HCT116 (cell line): ENCODE measurements at places on chromosomes 1 and 21. TPM values are rescaled to one million over a fixed set of nuclear protein-coding genes. Genes with fewer than 3 reads are reported as not detected.

Gene FCRL6
- total RNA-seq, result not detected

DNA sequence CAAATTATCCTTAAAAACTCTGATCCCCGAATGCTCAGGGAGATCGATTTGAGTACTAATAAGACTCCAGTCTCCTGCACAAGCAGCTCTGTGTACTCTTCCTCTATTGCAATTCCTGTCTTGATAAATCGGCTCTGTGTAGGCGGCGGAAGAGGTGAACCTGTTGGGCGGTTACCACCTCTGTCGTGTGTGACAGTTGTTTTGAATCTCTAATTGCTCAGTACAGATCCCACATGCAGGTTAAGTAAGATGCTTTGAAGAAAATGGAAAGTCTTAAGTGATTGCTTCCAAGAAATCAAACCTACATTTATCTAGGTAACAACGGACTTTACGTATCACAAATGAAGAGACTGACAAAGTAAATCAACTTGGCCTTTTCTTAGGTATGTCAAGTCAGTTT lies 35.5 kb downstream of the COA6 start:
- no peak for DNase-seq

DNA sequence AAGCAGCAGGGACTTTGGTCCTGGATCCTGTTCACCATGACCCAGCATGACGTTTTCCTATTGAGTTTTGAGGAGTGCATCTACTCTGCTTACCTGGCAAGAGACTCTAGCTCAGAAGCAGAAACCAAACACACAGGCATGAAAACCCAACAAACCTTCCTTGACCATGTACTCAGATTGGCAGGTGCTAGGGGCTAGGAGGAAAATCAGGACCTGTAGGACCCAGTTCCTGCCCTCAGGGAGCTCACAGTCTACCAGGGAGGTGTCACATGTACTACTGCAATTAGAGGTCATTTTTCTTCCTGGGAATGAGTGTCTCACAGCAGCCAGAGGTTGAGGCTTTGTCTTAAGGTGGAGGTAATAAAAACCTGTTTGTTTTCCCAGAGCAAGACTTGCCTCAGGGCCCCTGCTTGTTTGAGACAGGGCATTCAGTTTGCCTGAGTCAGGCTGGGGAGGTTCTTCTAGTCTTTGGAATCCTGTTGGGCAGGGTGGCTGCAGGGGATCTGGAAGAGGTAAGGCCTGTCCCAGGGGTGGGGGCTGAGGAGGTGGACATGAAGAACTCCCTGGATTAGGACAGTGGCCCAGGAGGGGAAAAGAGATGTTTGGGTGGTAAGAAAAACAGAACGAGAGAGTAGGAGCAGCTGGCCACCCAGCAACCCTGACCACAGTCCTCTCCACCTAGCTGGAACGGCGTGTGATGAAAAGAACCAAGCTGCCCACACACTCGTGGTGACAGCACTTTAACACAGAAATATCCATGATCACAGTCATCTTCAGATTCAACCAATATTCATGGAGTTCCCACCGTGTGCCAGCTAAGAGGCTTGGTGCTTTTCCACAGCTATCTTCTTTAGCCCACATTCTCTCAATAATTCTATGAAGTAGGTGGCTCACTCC lies 30.8 kb downstream of the IER5 start:
- DNase-seq, result peak; percentile 57

- no peak for DNase-seq
Observed at GRCh38 chr1:177133977-177134538, 30.5 kb downstream of the ASTN1 start.

DNA sequence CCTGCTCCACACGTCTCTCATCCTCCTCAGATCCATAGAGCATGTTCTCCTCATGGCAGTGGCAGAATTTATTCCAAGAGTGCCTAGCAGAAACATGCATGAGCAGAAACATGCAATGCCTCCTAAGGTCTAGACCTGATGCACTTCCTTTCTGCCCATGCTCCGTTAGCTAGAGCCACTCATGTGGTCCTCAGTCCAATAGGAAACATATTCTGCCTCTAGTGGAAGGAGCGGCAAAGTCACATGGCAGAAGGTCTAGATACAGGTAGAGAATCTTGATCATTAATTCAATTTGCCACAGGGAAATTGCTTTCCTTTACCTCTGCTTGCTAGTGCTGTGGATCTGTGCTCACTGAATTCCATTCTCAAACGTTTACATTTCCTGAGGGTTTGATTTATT lies 130.4 kb downstream of the KIF26B start:
- DNase-seq, result no peak

DNA sequence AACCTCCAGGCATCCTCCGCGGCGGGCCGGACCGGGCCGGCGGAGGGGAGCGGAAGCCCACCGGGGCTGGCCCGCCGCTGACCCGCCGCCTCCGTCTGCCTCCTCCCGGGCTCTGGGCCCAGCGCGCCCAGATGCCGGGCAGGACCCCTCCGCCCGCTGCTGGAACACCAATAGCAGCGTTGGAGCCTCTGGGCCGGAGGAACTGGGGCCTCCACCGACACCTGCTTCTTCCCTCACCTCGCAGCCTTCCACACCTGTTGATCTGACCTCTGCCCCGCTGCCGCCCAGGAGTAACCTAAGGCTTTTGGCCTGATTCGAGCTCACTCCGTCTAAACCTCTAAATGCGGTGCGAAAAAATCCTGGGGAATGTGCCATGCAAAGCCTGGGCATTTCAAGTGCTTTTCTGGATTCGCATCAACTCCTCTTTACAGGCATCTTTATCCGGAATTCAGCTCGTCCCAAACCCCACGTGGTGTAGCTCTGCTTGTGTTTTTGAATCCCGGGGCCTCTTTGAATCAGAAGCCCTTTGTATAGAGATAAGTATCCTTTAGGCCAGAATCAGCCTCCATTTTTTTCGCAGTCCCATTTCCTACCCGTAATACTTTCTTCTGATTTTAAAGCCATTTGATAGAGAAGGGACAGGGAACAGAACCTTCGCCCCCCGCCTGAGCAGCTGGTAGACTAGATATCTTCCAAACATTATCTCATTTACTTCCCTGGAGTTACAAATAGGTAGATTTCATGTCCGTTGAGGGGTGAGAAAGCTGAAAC lies 680 bp upstream of the CNN3 start:
- no peak for DNase-seq

GRCh38 chr21:33747420-33747819 lies 105.1 kb downstream of the ITSN1 start:
- no peak for DNase-seq

Gene MYOM3
- total RNA-seq, result 7.9 TPM

DNA sequence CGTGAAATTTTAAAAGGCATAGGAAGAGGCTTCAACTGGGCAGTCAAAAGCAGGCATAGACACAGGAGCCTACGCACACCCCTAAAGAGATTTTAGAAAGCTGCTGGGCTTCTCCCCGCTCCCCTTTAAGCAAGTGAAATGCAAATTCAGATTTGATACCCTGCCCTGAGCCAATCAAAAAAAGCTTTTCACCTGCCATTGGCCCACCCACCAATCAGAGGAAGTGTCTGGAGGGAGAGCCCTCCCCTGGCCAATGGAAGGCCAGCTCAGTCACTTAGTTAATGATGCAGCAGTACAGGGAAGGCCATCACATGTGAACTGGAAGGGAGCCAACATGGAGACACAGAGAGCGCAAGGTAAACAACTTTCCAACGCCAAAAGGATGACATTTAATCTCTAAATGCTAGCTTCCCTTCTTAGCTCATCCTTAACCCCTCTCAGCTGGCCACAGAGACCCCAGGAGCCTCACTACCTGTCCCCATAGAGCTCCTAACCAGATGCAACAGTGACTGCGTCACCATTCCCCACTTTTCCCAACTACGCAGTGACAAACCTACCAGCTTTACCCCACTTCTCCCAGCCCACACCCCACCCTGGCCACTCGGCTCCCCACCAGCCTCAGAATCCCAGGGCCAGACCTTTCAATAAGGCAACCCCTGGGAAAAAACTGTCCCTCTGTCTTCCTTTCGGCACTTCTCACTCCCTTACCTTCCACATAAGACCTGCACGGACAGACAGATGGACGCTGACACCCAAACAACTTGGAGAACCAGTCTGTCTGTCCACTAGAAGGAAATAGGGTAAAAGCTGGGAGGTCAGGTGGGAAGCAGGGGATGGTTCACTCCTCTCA lies 71.0 kb downstream of the CD46 start:
- no peak for DNase-seq

GRCh38 chr1:61724506-61724812 lies 482 bp downstream of the TM2D1 start:
- no peak for DNase-seq

Gene BTBD8
- total RNA-seq, result 2.8 TPM

DNA sequence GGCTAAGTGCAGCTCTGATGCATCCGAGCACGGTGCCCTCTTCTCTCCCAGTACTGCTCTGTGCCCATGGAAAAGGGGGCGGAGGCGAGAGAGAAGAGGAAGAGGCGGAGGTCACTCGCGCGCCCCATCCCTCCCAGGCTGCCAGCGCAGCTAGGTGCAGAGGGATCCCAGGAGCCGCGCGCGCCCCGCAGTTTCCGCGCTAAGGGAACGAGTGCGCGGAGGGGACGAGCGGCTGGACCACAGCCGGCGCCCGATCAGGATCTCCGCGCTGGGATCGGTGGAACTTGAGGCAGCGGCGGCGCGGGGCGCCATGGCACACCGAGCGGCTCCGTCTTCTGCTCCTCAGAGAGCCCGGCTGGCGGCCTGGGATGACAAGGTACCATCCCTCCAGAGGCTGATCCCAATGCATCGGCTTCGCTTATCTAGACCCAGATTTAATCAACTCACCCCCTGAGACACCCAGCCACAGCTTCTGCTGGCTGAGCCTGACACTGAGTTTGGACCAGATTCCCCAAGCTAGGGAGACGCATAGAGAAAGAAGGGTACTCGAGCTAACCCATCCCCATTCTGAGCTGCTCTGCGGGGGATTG lies at the start of gene PTGFR:
Gene PTGFR (plus strand): TSS at position 114 of the 590 bp plus-strand sequence. CDS start 1,770 bp downstream, outside the sequence.
- no peak for DNase-seq

Gene HECTD3
- total RNA-seq, result 25.5 TPM

DNA sequence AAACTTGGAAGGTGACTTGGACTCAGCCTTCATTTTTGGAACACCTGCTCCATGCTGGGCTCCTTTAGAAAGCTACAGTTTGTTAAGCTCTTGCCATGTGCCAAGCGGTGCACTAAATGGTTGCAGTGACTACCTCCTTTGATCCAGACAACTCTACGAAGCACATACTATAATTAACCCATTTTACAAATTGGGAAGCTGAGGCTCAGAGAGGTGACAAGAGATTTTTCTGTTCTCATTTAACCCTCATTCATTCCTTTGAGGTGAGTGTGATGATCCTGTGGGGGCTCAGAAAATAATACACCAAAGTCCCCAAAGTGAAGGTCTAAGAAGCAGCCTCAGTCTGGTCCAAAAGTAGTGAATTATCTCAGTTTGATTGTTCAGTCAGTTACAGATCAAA lies 1.6 kb upstream of the PAQR7 start:
- DNase-seq, result no peak

Gene TDRD5
- 0.25 TPM for total RNA-seq

GRCh38 chr1:152252157-152252556 lies 28.2 kb upstream of the HRNR start:
- DNase-seq, result no peak

- DNase-seq, result no peak
Observed at GRCh38 chr1:165841582-165842017, 14.2 kb downstream of the UCK2 start.

- DNase-seq, result no peak
Observed at GRCh38 chr1:205373798-205374175, 17.1 kb upstream of the KLHDC8A start.

GRCh38 chr1:94258873-94259331 lies 21.5 kb upstream of the ARHGAP29 start:
- DNase-seq, result peak; percentile 71

Gene ADORA1
- 2.8 TPM for total RNA-seq

- no peak for DNase-seq
Observed at GRCh38 chr1:117815926-117816325, 113.5 kb downstream of the GDAP2 start.

Gene GPR3
- total RNA-seq, result 2.8 TPM

DNA sequence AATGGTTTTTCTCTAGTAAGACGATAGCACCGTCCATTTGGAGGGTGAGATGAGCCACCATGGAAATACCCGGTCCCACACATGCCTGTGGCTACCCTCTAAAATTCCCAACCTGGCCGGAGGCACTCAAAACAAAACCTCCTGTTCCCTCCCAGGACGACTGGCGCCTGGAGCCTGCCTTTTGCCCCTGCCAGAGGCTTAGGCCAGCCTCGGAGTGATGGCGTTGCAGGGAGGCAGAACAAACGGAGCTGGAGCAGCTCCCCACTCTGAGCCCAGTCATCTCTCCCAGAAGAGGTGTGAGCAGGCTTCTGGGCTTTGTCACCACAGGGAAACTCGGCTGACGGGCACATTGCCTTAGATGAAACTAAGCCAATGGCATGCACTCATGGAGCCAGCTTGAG lies 213.7 kb upstream of the HOOK1 start:
- DNase-seq, result no peak

Gene CFHR1
- total RNA-seq, result 0.34 TPM

GRCh38 chr1:85440612-85441011 lies 24.3 kb downstream of the DDAH1 start:
- DNase-seq, result no peak

Gene DDR2
- 0.84 TPM for total RNA-seq

DNA sequence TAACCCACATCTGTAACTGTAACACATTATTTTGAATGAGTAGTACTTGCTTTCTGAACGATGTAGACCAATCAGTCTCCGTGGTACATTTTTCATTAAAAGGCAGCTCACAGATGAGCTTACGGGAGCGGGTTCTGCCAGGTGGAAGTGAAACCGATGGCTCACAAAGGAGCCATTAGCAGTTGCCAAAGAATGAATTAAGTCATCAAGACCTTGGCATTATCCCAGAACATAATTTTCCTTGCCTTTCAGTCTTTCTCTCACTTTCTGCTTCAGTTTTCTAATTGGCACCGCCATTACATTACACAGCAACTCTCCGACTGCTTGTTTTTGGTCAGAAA lies 33.5 kb upstream of the UTS2 start:
- DNase-seq, result no peak

DNA sequence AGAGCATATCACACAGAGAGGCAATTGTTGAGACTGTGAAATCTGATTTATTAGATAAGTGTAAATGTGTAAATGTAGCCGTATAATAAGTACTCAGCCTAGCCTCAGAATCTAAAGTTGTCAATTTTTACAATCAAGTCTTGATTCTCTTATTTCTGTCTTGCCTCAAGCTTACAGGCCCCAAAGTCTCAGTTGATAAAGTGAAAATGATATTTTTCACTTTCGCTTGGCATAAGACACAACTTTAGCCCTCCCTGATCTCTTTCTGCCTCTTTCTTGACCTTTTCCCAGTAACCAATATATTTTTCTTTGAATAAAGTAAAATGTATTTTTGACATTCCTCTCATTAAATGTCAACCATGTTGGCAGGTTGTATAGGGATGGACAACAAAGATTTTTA lies 10.7 kb downstream of the CD5L start:
- DNase-seq, result no peak

GRCh38 chr1:206555473-206555935 lies 48.2 kb downstream of the RASSF5 start:
- no peak for DNase-seq

GRCh38 chr1:152225678-152226077 lies 1.7 kb upstream of the HRNR start:
- no peak for DNase-seq

- DNase-seq, result peak; percentile 81
Observed at GRCh38 chr1:27539901-27540861, 50.2 kb upstream of the WASF2 start.
